Tongue (tissue), 3 donors: ENCODE measurements at places on chromosomes 6 and 20. TPM values are rescaled to one million over a fixed set of nuclear protein-coding genes. Genes with fewer than 3 reads are reported as not detected.

DNA sequence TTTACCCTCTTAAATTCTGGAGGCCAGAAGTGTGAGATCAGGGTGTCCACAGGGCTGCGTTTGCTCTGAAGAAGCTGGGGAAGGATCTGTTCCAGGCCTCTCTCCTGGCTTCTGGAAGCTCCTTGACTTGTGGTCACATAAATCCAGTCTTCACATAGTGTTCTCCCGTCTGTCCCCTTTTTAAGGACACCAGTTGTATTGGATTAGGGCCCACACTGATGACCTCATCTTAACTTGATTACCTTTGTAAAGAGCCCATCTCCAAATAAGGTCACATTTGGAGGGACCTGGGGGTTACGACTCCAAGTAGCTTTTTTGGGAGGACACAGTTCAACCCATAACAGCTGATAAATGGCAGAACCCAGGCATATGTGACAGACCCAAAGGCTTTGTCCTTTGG lies 20.0 kb upstream of the WFDC2 start:
- no peak for DNase-seq

DNA sequence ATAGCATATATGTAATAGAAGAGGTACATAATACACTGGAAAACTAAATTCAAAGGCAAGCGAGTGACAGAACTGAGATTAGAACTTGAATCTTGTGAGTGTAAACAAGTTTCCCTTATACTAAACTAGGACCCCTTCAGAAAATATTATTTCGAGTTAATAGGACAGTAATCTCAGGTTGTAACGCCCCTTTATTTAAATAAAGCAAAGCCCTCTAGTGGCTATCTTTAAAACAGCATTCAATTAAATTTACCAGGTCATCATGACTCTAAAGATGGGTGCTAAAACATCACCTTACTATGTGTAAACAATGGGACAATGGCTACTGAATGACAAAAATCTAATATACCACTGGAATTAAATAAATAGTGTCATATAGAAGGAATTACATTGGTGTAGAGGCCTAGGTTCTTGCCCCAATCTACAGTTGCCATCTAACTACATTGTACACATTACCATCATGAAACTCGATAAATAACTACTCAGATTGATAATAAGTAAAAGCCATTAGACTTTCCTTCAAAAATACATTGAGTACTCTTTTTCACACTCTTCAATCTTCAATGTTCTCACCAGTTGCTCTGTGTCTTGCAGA lies 255.4 kb upstream of the IRAK1BP1 start:
- DNase-seq: no peak

DNA sequence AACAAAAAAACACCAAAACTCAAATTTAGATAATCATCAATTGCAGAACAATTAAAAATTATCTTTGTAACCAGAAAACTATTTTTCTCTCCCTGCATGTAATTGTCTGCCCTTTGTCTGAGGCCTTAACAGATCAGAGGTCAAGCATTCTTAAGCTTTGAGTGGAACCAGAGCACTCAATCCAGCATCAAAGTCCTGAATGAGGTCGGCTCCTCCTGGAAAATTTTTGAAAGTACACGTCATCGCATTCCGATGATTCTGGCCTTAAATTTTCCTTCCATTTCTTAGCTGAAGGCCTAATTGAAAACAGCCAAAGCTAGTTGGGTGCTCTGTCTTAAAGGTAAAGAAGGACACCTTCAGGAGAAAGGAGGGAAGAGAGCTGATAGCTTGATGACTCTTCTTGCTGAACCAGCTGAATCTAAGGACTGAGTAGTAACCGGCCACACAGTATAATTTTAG lies 510.2 kb upstream of the SULF2 start:
- peak; percentile 92 for DNase-seq

DNA sequence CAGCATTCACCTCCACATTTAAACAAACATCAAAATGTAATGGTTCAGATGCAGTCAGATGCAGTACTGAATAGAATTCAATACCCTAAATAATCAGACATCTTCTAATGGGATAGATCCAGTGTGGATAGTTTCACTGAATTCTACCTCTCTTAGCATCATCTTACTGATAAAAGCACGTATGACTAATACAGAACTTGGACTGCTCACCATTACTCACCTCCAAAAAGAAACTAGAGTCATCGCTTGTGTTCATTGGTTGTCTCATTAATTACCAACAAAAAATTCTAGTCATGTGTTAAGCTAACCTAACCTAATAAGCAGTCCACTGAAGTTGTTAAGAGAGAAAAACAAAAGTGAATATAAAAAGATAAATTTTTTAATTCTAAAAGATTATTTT lies 165.9 kb upstream of the IRAK1BP1 start:
- DNase-seq: no peak

DNA sequence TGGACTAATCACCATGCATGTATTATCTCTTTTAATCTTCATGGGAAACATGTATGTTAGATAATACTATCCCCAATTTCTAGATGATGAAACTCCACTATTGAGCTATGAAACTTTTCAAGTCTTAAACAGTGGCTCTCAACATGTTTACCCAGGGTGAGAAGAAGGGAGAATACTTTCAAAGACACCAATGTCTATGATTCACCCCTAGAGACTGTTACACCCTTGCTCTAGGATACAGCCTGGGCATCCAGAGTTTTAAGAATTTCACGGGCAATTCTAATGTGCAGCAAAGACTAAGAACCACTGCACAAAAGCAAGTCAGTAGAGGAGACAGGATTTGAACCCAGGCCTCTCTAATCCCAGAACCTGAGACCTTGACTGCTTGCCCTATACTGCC lies 47.8 kb downstream of the GFOD1 start:
- DNase-seq: no peak

- DNase-seq: peak; percentile 18
Measured at GRCh38 chr20:40442181-40442963, 246.7 kb downstream of the MAFB start.

DNA sequence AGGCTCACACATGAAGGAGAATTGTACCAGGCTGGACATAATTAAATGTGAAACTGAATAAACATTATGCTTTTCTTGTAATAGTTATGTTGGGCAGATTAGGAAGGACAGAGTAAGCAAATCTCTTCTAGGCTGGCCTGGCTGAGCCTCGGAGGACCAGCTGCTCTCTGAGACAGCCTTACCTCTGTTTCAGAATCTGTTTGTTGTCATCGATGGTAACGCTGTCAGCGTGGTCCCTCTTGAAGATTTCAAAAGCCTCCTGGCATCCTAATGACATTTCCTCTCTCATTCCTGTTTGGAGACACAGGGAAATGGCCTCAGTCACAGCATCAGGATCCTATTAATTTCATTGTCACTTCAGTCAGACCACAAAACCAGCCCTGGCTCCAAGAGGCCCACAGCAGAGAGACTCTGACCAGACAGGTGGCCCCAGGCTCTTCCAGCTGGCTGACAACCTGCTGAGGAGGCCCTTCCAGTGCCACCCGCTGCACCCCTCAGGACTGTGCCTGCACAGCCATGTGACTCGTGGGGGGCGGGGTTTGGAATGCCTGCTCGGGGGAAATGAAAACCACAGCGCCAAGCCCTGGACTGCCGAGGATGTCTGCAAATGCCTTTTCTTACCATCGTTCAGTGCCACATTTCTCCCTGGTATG lies 108.5 kb upstream of the KCNK16 start:
- peak; percentile 78 for DNase-seq

DNA sequence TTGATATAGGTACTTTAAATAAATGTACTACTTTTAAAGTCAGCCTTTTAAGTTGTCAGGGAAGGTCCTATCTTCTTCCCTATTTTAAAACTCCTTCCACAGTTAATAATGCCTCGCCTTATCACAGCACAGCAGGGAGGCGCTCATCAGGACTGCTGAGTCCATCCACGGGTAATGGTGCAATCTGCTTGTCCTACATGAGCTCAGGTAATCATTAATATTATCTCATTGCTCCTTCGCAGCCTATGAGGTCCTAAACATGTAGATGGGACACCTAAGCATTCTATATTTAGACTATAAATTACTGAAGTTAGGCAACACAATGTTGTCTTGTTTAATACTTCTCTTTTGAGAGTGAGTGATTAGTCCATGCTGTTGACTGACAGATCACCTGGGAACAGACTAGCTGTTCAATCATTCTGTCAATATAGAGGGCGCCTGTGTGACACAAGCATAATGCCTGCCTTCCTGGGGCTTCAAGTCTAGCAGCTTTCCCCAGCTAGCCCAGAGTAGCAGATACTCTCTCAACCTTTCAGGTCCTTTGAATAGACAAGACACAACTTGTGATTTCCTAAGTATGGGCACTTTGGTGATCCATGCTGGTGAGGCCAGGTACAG lies 91.0 kb downstream of the FYN start:
- DNase-seq: no peak

DNA sequence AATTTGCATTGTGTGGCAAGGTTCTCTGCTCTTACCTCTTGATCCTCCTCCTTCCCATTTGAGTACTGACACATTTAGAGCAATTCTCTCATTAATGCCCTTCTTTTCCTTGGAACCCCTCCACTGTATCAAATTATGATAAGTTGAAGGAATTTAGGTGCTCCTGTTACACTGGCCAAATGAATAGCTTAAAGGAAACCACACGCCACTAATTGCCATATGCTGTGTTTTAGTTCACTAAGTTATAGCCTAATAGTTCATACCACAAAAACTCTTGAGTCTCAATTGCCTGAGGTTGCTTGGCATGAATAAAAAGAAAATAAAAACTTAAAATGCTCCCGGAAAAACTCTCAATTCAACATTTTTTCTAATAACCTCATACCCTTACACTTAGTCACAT lies 1239.3 kb downstream of the EPHA7 start:
- no peak for DNase-seq

GRCh38 chr20:23547613-23548012 lies 20.7 kb downstream of the CST9L start:
- DNase-seq: no peak

GRCh38 chr6:41663568-41663967 lies 25.3 kb downstream of the MDFI start:
- peak; percentile 69 for DNase-seq

DNA sequence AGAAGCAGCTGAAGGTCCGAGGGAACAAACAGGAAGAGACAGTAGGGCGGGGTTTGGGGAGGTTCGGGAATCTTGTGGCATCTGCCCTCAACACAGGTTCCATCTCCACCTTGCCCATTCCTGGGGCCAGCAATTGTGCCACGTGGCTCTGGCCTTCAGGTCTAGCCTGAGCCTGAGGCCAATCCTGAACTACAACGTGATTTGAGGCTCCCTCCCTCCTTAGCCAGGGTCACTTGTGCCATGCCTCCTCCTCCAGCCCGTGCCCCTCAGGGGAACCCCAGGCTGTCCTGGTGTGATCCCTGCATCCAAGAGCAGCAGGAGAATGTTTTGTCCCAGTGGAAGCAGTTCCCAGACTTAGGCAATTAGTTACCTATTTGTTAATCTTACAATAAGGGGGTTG lies 3.0 kb downstream of the CST9 start:
- no peak for DNase-seq

GRCh38 chr6:57305761-57306160 lies 11.7 kb upstream of the PRIM2 start:
- no peak for DNase-seq

- DNase-seq: no peak
Measured at GRCh38 chr6:36149476-36149875, 19.2 kb downstream of the MAPK13 start.

DNA sequence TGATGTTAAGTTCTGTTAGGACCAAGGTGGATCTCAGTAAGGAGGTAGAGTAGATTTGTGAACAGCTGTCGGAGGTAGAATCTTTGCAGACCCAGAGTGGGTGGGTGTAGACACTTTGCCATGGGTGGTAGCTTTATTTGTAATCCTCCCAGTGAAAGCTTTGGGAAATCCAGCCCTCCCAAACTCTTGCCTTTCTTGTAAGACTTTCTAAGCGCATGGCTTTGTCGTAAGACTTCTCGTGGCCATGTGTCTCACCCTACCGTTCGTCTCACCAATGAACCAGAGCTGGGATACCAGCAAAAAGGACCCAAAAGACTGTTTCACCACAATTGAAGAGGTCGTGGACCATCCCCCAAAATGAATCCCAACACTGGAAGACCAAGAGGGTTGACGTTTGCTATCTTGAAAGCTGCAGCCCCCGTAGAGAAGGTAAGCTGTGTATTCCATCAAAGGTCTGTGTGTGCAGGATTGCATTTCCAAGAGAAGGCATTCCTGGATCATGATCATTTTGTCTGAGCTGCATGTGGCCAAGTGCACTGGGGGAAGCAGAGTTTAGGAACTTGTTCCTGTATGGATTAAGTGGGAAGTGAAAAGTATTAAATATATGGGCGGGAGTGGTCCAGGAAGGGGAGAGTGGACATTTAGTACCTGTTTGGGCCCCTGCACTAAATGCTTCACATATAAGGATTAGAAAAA lies 5.8 kb upstream of the TMEM14A start:
- no peak for DNase-seq

DNA sequence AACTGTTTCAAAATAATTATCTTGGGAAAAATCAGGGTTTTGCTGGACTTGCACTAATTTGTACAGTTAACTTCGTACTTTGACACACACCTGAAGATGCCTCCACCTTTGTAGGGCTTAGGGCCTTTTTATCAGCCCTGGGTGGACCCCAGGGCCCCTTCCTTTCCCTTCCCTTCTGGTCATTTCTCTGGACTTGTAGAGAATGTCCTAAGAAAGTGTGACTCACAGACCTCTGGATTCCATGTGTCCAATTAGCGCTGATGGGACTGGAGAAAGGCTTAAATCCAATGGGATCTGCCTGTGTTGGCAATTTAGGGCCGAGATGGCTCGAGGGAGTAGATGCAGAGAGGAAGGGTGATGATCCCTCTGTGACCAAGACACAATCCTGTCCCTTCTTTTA lies 9.3 kb downstream of the TRIM15 start:
- no peak for DNase-seq

GRCh38 chr6:42688281-42688680 lies 34.1 kb downstream of the PRPH2 start:
- DNase-seq: no peak

DNA sequence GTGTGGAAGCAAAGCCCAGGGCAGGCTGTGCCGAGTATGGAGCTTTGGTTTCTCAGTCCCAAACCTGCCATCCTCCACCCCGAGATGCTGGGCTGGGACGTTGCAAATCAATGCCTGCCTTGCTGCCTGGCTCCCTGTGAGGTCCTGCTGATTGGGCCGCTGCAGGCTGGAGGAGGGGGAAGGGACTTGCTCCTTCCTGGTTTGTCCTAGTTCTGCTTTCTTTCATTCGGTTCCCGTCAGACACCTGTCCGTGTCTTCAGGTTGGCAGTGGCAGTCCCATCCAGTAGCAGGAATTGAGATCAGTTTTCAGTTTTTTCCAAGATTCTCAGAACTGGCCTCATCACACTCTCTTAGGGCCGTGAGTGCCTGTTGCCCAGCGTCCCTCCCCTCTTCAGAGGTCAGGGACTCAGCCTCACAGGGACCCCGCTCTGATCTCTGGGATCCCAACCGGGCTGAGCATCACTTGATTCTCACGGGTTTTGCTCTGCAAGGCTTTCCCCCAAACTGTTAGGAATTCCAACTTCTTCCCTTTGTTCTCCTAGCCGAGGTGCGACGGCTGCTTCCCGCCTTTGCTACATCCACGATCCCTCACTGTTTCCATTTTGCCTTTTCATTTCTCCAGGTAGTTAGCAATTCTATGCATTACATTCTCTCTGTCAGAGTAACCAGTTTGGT lies 24.2 kb upstream of the TAGAP start:
- DNase-seq: no peak

TXLNB gene
- total RNA-seq: 188 TPM

PTP4A1 gene
- total RNA-seq: 41.2 TPM
